ENCODE measurements at places on chromosomes 12 and 14.

- DNase-seq = peak; percentile 80
Measured at GRCh38 chr12:31959161-31959700, at the start of gene RESF1. Gene RESF1, plus strand, starts transcription at chr12:31959415. Its CDS starts 21,541 bp downstream, at chr12:31980956.

DNA sequence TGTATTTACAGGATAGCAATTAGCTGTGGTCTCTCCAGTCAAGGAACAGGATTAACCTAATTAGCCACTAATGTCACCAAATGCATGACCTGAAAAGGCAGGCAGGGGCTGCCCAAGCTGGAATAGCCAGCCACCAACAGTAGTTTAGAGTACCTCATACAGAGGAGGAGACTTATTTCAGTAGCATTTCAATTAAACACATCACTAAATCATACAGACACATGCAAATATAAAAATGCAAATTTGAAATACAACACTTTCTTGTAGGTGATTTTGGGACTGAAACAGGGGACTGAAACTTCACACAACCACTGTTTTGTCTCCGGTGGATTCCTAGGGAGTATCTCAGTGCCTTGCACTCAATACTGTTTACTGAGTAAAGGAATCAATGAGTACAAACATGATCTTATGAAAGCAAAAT, 636 bp upstream of the IFNG-AS1 start:
- DNase-seq = no peak

- DNase-seq = peak; percentile 17
Measured at GRCh38 chr12:30694412-30695198, 1.1 kb downstream of the IPO8 start.

DNA sequence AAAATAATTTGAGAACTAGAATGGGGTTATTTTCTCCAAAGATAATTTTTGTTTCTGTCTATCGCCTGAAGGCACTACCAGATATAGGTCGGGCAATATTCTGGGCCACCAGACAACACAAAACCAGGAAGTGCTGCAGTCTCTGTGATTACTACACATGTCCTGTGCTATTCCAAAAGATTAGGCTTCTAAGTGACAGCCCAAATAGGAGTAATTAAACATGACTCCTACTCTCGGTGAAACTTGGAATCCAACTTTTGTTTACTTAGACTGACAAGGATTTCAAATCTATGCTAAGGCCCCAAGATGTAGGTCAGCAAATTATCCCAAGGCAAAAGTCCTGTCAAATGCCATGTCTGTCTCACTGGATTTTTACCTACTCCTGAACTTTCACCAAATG, 157.6 kb upstream of the LRFN5 start:
- no peak for DNase-seq

DNA sequence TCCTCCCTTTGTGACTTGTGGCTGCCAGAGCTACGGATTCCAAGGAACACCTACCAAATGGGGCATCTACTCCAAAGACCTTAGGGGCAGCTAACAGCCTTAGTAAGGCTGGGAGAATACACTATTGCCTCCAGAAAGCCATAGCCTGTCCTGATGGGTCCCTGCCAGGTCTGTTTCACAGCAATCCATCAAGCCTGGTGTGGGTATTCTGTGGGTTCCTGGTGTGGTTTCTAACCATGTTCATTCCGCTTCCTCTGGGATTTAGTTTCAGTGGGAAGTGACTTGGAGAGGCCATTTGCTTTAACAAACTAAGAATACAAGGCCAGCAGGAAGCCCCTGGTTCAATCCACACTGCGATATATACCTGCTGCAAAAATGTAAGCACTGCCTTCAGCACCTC, 220.5 kb downstream of the FOXN3 start:
- DNase-seq = no peak

DNA sequence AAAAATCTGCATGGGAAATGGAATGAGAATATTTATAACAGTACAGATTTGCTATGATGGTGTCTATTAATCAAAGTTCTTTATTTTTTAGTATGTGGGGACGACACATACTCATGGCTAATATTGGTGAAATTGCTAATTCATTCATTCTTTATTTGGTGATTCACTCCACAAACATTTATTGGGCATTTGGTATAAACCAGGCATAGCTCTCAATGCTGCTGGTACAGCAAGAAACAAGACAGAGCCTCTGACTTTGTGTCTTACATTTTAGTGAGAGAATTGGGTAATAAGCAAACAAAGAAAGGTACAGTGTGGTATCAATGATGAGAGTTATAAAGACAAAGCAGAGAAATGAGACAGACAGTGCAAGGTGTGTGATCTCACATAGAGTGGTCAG, 129.5 kb downstream of the RGS6 start:
- no peak for DNase-seq

- no peak for DNase-seq
Measured at GRCh38 chr12:63941166-63941800, 96.8 kb downstream of the SRGAP1 start.

DNA sequence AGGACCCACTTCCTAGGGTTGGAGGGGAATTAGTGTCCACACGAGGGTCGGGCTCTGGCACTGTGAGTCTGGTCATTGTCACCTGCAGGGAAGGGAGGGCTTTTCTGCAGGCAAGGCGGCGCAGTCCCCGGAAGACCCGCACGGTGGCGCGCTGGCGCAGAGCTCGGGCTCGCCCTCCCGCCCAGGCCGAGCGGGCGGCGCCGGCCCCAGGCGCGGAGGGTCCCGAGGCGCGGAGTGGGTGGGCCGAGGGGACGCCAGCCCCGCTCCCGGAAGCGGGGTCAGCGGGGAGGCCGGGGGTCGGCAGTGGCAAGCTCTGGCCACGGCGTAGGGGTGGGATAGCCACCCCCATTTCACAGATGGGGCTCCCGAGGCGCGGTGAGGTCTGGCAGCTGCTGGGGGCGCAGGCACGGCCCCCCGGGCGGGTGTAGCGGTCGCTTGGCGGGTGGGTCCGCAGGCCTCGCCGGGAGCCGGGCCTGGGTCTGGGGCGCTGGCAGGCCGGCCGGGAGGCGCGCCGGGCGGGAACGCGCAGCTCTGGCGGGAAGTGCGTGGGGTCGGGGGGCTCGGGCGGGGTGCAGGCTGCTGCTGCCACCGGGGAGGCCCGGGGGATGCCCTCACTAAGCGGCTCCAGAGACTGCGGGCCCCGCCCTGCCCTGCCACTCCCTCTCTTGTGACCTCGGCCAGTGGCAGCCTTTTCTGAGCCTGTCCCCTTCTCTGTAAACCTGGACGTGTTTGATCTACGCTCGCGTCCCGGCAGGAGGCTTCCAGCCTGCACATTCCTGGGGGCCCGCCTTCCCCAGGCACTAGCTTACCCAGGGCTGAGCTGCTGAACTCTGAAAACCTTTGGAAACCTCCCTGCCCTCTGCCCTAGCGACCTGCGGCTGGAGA, 46.1 kb downstream of the CYP46A1 start:
- peak; percentile 31 for DNase-seq

DNA sequence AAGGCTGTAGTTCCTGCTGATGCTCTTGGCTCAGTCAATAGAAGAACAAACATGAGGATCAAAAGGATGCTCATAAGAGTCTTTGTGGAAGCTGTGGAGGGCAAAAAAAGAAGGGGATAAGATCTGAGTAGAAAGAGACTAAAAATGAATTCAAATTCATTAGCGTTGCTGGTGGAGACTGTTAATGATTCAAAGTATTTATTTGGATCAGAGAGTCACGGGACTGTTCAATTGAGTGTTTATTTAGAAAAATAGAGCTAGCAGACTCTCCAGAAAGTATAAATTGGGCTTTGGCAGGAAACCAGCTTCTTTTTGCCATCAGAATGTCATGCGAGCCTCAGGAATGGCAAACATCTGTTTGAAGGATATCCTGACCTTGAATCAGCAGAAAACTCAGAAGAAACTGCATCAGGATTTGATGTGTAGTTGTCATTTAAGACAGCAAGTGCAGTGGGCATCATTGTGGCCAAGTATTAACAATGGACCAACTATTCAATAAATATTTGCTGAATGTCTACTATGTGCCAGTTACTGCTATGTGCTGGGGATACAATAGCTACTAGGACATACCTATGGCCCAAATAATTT, 126.4 kb downstream of the TBC1D30 start:
- DNase-seq = no peak

- no peak for DNase-seq
Measured at GRCh38 chr12:65623507-65623906, 200.8 kb upstream of the HMGA2 start.
